ENCODE measurements at places on chromosomes 12 and 14.

- DNase-seq = no peak
Observed at GRCh38 chr12:4819654-4820053, 90.1 kb upstream of the KCNA1 start.

DNA sequence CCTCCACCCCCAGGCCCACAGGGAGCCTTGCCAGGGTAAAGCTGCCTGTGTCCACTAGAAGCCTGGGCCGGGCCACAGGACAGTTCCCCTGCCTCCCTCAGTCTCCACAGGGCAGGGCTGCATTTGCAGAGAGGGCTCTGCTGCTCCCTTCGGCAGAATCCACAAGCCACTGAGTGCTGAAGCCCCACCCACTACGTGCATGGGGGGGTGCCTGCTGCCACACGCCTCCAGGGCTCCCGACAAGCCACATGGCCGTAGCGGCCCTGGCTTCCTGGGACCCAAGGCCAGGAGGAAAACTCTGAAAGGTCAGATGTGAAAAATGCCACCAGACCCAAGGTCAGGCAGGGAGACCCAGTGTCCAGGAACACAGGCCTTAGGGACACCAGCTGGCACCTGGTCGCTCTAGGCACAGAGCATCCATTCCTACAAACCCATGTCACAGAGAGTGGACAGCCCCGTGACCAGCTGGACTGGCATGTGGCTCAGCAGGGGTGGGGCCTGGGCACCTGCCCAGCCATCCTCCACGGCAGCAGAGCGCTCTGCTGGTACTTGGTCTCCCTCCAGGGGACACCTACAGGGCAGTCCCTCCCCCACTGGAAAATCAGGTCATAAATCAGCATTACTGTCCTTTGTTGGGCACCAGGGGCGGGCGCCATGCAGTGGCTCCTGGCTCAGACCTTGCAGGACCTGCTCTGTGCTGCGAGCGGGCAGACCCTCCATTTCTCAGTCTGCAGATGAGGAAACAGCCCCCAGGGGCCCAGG lies 42.9 kb downstream of the CCDC85C start:
- DNase-seq = no peak

GRCh38 chr14:79842270-79842669 lies 369.0 kb downstream of the DIO2 start:
- no peak for DNase-seq

DNA sequence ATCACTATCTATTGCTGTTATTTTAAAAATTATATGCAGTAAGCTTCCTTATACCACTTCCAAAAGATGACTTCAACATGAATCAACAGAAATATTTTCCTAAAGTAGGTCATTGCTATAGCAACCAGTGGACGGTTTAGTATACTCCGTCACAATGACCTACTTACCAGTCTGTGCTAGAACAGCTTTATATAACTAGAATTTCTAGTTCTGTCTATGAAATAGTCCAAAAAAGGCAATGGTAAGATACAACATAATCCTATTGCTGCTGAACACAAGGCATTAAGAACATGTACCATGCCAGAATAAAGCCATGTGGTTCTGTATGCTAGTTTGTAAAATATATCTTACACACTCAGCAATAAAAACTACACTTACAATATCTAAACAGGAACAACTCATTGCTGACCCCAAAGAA lies 40.7 kb upstream of the MTERF2 start:
- peak; percentile 14 for DNase-seq

DNA sequence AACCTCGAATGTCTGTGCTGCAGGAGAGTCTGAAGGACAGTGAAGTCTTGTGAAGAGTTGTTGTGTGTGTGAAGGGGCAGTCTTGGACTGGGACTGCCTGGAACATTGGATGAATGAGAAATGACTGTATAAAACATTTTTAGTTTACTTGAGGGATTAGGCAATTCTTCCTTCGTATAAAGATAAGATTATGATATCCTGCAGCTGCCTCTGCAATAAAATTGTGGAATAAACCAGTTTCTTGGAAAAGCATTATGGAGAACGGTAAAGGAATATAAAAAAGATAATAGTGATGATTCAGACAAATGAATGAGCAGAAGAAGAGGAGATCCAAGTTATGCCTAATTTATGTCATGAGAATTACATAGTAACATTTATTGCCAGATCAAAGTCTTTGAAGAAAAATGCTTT lies 30.9 kb upstream of the LUM start:
- DNase-seq = no peak

- no peak for DNase-seq
Observed at GRCh38 chr12:6367065-6367968, 8.0 kb downstream of the SCNN1A start.

GRCh38 chr12:22971701-22972191 lies 346.8 kb downstream of the ETNK1 start:
- DNase-seq = no peak

DNA sequence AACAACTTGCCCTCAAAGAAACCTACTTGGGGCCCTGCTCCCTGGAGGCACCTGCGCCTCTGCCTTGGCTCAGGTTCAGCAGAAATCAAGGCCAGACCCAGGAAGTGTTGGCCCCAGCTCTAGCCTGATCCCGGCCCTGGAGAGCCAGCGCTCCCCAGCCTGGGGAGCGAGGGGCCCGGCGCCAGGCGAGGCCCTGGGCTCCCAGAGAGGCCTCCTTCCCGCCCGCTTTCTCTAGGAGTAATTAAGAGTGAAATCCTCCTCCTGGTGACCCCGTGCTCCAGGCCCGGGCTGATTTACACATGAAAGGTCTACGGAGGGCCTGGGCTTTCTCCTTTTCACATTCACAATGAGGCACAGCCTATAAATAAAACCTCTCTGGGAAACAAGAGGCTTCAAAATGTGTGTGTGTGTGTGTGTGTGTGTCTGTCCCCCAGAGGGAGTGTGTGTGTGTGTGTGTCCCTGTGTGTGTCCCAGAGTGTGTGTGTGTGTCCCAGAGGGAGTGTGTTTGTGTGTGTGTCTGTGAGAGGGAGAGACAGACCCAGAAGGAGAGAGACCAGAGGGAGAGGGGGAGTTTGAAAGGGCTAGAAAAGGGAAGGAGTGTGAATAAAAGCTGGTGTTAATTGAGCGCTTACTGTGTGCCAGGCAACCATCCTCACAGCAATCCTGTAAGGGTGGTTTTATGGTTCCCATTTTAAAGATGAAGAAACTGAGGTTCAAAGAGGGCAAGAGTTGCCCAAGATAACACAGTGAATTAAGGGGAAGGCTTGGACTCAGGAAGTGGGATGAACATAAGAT lies 23.8 kb upstream of the COX6A1 start:
- no peak for DNase-seq

GRCh38 chr12:89073659-89074058 lies 278.6 kb downstream of the DUSP6 start:
- DNase-seq = no peak

- no peak for DNase-seq
Observed at GRCh38 chr14:51095854-51096823, 1.2 kb upstream of the TRIM9 start.

DNA sequence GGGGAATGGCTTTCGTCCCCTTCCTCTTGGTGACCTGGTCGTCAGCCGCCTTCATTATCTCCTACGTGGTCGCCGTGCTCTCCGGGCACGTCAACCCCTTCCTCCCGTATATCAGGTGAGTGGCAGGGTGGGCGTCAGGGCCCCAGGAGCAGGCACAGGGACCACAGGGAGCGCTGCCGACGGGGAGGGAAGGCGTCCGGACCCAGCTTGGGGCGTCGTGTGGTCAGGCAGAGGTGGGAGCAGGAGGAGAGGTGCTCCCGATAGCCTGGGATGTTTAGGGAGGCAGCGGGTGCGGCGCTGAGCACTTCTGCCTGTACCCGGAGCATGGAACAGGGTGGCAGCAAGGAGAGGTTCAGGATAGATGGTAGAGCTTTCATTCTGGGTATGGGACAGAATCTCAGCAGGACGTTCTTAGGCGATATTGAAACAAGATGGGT lies 444 bp downstream of the DRAM1 start:
- DNase-seq = peak; percentile 23

DNA sequence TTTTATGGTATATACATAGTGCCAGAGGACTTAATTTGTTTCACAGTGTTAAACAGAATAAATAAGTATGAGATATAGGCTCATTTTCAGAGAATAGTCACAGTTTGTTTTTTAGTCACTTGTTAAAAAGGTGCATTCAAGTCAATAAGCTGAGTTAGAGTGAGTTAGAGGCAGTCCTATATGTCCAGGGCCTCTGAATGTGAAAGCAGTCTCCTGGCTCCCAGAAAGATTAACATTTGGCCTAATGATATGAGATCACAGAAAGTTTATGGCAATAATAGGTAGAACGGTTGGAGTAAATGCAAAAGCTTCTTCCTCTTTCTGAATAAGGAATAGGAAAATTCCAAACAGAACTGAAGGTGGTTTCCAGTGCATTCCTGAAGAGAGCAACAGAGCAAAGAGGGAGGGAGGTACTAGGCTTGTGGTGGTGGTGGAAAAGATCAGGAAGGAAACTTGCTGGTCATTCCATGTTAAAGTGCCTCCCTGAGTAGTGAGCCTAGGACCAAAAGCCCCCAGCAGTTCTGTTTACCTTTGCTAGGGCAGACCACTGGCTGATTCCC lies 54.4 kb downstream of the SLC38A4 start:
- no peak for DNase-seq

GRCh38 chr12:116662612-116663144 lies 75.2 kb downstream of the SPRING1 start:
- no peak for DNase-seq

- DNase-seq = no peak
Observed at GRCh38 chr12:79119796-79120195, 255.2 kb downstream of the SYT1 start.

- no peak for DNase-seq
Observed at GRCh38 chr12:72390146-72390545, 118.0 kb downstream of the TRHDE start.

- DNase-seq = no peak
Observed at GRCh38 chr12:104490850-104491249, 34.1 kb downstream of the CHST11 start.

DNA sequence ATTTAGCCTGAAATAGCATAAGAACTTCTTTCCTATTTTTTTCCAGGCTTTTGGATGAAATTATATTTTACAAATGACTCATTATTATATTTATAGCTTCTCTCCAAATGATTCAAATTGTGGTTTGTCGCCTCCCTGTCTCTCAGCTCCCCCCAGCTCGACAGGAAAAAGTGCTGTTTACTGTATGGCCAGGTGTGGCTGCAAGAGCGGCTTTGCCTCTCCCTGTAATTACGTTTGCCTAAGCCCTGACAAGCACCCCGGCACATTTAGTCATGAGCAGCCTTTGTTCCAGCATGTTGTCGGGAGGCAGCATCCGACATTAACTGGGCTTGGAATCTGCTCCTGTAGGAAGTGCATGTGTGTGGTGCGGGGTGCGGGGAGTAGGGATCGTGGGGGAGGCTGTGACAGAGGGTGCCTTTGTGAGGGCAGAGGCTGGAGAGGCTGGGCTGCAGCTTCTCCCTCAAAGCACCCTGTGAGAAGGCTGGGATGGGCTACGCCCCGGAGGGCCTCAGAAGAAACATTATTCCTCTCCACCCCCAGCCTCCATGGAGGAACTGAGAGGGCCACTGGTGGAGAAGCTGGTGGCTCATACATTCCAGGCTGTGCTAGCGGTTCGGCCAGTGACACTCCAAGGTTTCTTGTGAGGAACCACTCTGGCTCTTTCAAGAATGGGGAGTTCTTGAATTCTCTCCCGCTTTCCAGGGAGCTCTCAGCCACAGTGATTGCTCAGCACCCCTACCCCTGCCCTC lies 42.1 kb upstream of the CTDSP2 start:
- no peak for DNase-seq

DNA sequence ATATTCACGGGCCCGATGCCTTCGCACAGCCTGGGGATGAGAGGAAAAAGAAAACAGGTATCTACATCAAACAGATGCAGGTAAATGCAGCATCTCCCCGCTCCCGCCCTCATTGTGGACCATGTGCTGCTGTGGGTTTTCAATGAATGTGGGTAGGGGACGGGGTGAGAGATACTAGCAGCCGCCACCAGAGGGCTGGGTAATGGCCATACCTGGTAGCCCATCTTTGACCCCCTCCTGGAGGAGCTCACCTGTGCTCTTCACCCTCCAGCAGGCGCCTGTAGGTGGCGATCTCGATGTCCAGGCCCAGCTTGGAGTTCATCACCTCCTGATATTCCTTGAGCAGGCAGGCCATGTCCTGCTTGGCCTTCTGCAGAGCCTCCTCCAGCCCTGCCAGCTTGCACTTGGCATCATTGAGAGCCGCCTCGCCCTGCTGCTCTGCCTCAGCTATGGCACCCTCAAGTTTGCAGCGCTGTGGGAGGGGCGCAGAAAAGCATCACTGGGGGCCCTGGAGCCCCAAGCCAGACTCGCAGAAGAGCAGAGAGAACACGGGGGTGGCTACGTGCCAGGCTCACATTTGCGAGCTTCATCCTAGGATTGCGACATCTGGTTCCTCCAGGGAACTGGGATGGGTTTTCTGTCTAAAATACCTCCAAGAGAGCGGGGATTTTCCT lies 10.2 kb downstream of the KRT82 start:
- no peak for DNase-seq

DNA sequence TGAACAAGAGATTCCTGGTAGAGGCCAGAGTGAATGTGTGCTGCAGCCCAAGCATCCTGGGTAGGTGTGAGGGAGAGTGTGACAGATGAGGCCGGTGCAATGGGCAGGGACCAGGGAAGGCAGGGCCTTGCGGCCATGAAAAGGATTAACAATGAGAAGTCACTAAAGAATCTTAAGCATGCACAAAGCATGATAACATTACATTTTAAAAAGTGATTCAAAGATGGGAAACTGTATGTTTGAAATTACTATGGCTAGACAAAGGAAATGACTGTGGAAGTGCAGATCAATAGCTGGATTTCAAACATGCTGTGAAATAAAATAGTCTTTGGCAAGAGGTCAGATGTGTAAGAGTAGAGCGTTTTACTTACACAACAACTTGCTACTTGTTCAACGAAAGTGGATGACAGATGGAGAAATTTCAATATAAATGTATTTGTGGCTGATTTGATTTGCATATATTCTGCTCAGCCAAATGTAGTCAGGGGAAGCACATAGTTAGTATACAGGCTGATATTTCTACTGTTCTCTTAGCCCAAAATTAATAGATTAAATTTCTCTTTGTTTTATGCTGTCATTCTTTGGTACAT lies 175.5 kb downstream of the CCDC59 start:
- no peak for DNase-seq

GRCh38 chr12:120342175-120343038 lies 14.8 kb upstream of the PLA2G1B start:
- no peak for DNase-seq

DNA sequence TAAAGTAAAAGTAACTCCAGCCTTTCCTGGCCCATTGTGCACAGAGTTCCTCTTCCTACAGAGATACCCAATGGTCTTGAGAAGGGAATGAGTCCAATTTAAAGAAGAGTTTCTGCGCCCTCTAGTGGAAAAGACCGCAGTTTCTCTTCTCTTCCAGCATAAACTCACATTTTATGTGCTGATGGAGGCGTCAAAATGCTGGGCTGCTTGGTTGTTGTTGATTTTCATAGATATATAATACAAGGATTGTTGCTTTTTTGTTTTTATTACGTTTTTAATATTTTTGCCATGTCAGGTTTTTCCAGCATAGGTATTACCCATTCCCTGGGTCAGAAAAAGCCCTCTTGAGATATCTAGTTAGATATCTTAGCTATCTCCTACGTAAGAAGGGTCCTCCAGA lies 356.9 kb upstream of the STXBP6 start:
- DNase-seq = no peak

- DNase-seq = no peak
Observed at GRCh38 chr12:49297695-49298060, 2.7 kb downstream of the PRPH start.

Measured in stimulated activated naive CD4-positive, alpha-beta T cell (primary cell).